Thyroid gland (tissue), 4 donors: ENCODE measurements at places on chromosomes 13 and 19. TPM values are rescaled to one million over a fixed set of nuclear protein-coding genes. Genes with fewer than 3 reads are reported as not detected.

- no peak for DNase-seq
Measured at GRCh38 chr19:51327066-51328001, 14.6 kb downstream of the VSIG10L start.

DNA sequence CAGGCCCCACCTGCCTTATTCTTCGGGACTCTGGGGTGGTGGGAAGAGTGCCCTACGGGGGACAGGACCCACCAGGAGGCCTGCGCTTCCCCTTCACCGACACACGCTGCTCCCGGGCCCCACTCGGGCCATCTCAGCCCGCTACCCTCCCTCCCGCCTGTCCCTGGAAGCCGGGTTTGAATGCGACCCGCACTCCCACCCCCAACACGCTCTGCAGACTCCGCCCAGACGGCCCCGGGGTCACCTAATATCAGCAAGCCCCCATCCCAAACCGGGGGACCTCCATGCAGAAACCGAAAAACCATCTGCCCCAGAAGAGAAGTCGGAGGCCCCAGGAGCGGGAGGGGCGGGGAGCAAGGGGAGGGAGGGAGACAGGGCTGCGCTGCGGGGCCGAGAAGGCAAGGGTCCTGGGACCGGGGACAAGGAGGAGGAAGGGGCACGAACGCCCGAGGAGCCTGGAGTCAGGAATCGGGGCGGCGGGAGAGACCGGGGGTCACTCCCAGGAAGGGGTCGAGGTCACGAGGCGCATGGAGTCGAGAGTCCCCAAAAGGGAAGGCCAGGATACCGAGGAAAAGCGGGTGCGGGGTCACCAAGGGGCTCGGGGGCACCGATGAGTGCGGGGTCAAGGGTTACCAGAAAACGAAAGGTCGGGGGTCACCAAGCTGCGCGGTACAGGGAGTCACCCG is 766 bp downstream of the SBNO2 start:
- no peak for DNase-seq

GRCh38 chr19:33266974-33267484 is 35.3 kb downstream of the CEBPA start:
- no peak for DNase-seq

- DNase-seq: no peak
Measured at GRCh38 chr13:99203601-99204579, 3.2 kb downstream of the UBAC2 start.

GRCh38 chr13:98473135-98473787 is 103.6 kb downstream of the STK24 start:
- DNase-seq: no peak

DNA sequence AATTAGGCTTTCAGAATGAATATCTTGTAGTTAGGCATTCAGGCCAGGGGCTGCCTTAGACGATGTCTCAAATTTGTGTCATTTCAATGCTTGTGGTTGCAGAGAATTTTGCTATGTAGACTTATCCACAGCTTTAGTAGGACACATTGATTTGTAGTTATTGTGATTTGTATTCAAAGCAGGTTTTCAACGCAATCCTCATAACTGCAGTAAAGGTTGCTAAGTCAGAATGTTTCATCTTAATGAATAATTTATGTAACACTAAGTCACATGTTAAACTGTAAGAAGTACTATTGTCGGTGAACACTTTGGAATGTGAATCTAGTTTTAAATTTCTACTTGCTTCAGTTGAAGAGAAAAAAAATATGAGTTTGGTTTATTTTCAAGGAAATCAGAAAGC is 1117.2 kb upstream of the SPRY2 start:
- no peak for DNase-seq

- no peak for DNase-seq
Measured at GRCh38 chr13:24625870-24626849, 54.0 kb upstream of the ATP12A start.

DNA sequence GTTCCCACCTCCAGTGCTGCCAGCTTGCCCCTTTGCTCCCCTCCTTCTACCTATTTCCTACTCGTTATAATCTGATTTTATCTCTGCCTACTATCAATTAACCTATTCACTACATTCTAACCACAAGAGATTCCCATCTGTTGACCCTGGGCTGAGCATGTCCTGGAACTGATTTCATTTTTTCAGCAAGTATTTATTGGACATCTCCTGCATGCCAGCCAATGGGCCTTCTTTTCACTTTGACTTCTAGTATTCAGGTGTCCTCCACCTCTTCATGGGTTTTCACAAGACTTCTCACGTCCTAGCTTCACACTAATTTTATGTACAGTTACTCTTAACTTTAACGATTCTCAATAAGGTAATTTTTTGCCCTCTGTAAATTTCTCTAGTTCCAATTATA is 282.7 kb upstream of the KLHL1 start:
- DNase-seq: no peak

- no peak for DNase-seq
Measured at GRCh38 chr13:46126056-46126455, 21.2 kb upstream of the CPB2 start.

GRCh38 chr13:87537951-87538350 is 133.2 kb upstream of the SLITRK5 start:
- DNase-seq: no peak

DNA sequence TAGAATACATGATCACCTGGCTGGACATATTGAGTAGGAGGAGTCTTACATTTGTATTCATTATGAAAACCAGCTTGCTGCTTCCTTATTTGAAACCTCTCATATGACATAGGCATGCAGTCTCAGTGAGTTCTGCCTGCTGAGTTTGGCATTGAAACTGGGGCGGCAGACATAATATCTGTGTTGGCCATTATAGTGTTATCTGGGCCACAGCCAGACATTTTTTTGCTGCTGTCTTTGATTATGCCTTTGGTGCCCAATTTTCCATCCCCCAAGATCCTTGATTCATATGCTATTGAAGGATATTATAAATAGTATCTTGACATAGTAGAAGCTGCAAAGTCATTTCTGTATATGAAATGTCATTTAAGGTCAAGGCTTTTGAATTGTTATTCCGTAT is 15.8 kb downstream of the FREM2 start:
- peak; percentile 19 for DNase-seq

GRCh38 chr19:33366127-33366526 is 7.4 kb upstream of the CEBPG start:
- DNase-seq: no peak

GRCh38 chr13:110540871-110541525 is 20.5 kb downstream of the RAB20 start:
- peak; percentile 46 for DNase-seq

GRCh38 chr13:81017513-81018152 is 676.7 kb upstream of the SPRY2 start:
- no peak for DNase-seq

DNA sequence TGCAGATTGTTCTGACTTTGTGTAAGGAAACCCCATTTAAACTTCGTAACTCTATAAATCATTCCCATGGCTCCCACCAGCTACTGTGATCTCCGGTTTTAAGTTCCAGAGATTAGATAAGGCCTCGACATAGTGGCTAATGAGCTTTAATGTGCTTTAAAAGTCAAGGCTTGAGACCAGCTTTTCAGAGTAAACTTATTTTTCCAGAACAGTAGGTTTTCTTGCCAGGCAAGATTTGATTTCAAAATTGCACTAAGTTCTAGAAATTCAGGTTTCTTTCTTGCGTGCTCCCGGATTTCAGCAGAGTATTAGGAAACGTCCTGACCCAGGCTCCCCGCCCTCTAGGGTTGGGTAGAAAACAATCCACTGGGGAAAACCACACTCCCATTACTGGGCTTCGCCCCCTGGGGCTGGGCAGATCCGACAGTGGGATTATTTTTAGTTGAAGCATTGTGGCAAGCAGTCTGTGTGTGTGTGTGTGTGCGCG is 43.3 kb downstream of the CRYL1 start:
- no peak for DNase-seq

DNA sequence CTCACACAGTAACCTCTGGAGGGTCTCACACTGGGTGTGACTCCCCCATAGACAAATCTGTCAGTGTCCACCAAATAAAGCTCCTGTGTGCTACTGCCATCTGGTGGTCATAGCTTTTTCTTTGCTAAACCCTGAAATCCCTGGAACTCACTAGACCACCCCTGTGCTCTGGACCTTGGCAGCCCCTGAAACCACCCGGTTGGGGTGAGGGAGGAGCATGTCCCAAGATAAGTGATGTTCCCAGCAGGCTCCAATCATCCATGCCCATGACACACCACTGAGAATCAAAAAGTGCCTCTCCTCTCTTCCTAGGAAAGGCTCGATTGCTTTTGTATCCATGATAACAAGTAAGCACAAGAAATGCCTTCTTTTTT is 6.5 kb upstream of the HSD17B14 start:
- peak; percentile 33 for DNase-seq

GRCh38 chr13:29589234-29589633 is 6.3 kb downstream of the SLC7A1 start:
- peak; percentile 53 for DNase-seq

DNA sequence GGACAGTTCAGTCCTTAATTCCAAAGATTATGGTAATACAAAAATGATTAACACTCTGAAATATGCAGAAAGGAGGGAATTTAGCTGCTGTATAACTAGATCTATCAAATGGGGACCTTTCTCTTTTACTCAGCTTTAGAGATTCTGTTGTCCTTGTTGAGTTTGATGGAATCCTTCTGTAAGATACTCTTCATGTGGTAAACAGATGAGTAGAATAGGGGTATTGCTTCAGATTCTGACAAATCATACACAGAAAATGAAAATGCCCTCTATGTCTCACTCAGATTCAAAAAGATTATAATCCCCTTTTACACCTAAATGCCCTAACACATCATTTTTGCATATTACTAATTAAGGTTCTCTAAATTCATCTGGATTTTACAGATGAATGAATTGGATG is 50.7 kb downstream of the ARHGAP35 start:
- DNase-seq: no peak

DNA sequence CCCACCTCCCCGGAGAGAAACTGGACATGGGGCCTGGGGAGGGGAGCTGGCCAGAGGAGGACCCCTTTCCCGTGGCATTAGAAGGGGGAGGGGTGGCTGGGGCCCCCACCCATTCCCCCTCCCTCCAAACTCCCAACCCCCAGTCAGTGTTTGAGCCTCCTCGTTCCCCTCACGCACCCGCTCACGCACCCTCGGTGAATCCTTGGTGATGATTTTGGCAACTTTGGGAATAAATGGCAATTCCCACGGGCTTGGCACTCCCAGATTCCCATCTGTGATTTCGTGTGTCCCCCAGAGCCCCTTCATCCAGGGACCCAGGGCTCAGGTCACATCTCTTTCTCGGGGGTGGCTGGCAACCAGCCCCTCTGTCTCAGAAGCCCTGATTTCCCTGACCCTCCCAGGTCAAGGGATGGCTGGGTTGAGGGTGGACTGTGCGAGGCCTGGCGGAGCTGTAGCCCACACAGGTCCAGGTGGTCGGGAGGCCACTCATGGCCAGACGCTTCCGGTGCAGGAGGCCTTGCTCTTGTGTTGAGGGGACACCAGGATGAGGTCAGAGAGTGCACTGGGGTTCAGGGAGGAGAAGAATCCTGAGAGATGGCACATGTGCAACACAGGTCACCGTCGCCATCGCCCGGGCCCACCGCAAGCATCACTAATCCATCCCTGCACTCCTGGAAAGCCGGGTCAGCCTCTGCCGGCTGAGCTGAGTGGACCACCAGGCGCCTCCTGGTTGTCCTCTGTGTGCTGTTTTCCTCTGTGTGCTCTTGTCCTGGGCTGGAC is 20.7 kb downstream of the EPN1 start:
- DNase-seq: no peak

GRCh38 chr13:43377149-43377548 is 353.8 kb downstream of the DNAJC15 start:
- no peak for DNase-seq

DNA sequence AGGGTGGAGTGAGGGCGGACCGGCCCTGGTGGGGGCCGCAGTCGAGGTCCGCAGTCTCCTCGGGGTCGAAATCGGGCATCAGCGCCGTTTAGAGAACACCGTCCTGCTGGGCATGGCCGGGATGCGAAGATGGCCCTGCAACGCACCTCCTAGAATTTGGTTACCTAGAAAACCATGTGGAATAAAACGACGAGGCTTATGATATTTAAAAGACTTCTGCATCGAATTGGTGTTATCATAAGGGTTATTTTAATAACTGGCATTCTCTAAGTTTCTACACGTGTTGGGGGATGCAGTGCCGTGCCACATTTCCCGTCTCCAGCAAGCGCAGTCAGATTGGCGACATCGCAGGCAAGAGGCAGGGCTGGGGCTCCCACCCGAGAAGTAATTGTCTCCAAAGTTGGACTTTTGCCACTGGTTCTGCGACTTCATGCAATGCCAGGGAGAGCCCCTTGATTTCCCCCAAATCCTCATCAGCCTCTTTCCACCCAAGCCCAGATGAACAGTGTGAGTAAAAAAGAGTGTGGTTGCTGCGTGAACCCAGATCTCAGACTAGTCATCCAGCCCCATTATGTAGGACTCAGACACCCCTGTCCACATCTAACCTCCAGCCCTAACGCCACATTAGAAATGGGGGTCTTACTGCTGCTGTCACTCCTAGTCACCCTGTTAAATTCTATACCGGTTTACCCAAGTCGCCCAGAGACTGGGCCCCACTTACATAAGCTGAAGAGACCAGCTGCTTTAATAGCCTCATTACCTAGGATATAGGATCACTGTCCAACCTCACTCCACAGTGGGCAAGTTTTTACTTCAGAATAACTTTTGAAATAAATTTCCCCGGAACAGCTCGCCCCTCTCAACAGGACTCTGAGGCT is 571 bp upstream of the DHRS12 start:
- peak; percentile 34 for DNase-seq

DNA sequence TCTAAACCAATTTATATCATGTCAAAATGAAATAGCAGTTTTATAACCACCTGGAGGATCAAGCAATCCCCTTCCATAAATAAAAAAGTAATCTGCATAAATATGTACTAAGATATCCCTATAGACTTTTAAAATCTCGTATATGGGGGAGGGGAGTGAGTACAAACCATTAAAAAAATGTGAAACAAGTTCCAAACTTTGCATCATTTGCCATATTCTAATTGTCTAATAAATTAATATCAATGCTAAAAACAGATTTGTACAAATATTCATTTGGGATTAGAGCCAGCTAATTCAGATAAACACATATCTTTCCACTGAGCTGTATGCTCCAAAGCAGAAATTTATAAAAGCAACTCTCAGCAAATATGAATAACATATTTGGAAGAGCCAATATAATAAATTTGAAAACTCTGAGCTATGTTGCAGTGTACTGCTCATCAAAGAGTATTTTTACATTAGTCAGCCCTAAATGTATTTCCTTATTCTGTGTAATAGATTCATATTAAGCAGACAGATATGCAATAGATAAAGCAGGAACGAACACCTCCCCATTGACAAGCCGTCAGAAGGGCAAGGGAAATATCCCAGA is 970.2 kb downstream of the EFNB2 start:
- DNase-seq: no peak

GRCh38 chr19:45352914-45353796 is 12.6 kb downstream of the KLC3 start:
- no peak for DNase-seq

The AMER2 gene
- total RNA-seq: under 0.01 TPM

The SRRM5 gene
- total RNA-seq: 0.59 TPM

The HIF3A gene
- 78.6 TPM for total RNA-seq

The GAPDHS gene
- not detected for total RNA-seq

The ZNF444 gene
- 44.1 TPM for total RNA-seq

The DIRAS1 gene
- 0.67 TPM for total RNA-seq

The PEAK3 gene
- 0.27 TPM for total RNA-seq

The CABP5 gene
- not detected for total RNA-seq

The GSX1 gene
- not detected for total RNA-seq

The CC2D1A gene
- total RNA-seq: 36.4 TPM

The TPM4 gene
- 130 TPM for total RNA-seq

The IGFL2 gene
- not detected for total RNA-seq
